Stimulated activated CD8-positive, alpha-beta memory T cell treated with anti-CD3 and anti-CD28 coated beads, Interleukin-15, amount 100 ng/mL, for 1 hour (primary cell): ENCODE measurements at places on chromosomes 2 and 18.

DNA sequence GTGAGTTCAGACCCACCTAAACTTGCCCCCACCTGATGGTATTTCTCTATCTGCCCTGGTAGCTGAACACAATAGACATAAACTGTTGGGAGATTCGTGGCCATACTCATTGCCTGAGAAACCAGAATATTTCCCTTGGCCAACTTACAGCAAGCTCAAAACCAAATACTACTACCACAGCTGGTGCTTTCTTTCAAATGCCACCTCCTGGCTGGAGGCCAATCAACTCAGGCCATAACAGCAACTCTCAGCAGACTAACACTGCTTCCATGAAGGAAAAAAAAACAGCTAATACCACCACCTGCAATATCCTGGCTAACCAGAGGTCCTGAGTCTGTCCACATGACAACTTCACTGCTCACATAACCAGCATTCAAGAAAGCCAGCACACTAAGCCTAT is 373.1 kb downstream of the CMPK2 start:
- no peak for DNase-seq

DNA sequence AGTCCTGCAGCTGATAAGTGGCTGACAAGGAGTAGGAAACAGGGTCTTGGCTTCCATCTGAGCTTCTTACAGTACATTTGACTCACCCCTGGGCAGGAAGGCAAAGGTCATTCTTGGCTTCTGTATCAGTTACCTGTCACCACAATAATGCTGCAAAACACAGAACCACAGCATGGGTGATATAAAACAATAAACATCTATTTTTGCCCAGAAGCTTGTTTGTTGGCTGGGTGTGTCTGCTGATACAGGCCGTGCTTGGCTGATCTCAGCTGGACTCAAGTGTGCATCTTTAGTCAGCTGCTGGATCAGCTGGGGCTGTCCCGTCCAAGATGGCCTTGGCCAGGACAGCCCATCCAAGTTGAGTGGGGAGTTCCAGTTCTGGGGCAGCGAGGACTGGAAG is 34.7 kb downstream of the ONECUT2 start:
- DNase-seq = no peak

DNA sequence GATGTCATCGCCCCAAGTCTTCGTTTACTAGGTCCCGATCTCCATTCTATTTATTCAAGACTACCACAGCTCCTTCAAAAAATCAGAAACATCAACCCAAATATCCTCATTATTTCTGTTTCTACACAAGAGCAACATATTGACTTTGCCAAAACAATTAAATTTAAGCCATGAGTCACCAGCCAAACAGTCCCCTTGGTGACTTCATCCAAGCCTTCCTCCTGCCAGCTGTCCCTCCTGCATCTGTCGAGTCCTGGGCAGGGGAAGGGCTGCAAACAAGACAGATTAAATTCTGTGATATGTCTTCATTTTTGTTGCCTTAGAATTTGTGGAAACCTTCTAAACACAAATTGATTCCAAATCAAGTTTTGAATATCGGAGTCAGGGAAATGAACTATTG is 110.3 kb downstream of the SP3 start:
- DNase-seq = no peak

DNA sequence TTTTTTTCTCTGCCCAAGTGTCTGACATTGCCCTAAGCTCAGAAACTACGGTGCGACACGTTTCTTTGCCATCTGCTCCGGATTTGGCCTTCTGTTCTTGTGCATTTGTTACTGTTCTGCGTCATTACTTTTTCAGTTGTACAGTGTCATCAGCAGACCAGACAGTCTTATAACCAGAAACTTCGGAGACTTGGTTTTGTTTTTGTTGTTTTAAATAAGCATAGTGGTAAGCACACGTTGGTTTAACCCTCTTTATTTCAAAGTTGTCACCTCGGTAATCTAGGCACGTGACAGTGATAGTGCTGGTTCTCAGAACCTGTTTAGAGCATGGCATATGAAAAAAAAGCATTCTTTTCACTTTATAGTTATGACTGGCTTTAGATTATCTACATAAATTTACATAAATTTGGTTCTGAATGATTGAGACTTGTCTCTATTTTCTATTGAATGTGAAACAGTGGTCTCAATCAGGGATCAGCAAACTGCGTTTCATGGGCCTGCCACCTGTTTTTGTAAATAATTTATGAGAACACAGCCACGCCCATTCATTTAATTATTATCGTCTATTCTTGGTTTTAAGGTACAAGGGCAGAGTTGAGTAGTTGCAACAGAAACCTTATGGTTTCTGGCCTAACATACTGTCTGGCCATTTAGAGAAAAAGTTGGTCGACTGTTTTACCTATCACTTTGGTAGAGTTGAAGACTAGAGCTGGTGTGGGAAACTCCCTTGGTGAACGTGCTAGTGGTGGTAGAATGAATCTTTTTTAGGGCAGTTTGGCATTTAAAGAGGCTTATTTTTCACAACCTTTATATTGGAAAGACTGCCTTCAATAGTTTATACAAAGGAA is 106.5 kb downstream of the ZNF532 start:
- no peak for DNase-seq

- no peak for DNase-seq
These were observed 25.4 kb downstream of the TBC1D8 start for GRCh38 chr2:101125808-101126207.

GRCh38 chr2:169961911-169962310 is 134.7 kb downstream of the UBR3 start:
- DNase-seq = no peak

DNA sequence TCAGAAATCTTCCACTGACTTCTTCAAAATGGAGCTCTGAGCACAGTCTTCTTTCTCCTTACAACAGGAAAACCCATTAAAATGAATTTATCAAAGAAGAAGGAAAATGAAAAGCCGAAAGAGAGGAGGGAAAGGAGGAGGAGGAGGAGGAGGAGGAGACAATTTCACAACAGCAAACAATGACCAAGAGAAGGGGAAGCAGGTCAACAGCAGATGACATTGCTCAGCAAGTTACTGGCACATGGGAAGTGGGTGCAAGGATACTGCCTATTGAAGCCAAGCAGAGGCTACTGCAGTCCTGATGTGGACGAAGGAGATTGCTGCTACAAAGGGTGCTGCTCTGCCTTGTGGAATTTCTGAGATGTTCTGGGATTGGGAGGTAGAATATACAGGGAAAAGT is 268.2 kb upstream of the FBXO11 start:
- DNase-seq = no peak

- DNase-seq = no peak
These were observed 120.0 kb downstream of the MYCN start for GRCh38 chr2:16060125-16060935.

DNA sequence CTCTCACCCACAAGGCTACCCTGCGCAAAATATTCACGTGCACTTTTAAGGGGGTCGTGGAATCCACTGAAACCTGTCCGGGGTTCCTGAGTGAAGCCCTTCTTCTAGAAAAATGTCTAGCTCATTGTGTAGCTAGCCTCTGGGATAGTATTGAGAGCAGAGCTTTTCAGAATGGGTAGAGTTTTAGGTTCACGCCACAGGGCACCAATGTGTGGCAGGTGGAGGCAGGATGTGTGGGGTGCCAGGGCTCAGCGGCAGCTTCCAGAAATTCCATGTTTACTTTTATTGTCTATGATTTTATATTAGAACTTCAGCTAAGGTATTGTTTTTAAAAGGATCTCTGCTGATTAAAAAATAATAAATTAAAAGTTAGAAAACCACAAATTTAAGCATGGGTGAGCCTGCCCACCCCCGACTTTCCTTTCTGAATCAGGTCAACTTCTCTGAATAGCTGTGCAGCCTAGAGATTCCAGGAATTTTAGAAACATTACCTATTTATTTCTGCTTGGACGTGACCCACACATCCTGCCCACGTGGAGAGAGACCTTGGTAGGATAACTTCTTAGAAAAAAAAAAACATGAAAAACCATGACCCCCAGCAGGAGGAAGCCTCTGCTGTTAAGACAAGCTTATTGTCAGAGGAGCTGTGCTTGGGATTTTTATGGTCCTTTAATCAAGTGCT is 163.7 kb downstream of the CTIF start:
- DNase-seq = no peak

- DNase-seq = no peak
These were observed 60.6 kb downstream of the SEMA4F start for GRCh38 chr2:74714691-74715080.

DNA sequence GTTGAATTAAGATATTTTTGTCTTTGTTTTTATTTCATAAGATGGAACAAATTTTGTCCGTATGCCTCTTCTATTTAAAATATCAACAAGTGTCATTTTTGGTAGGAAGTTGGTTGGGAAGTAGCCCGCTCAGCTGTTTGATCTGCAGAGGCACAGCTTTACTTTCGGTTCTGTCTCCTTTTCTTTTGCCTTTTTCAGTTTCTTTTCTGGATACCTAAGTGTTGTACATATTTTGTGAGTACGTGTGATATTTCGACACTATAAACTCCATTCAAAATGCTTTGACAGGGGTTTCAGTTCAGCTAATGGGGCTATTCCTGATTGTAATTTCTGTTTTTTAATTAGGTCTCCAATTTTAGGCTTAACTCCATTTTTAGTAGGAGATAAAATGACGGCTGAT is 1785.0 kb upstream of the LRRTM1 start:
- DNase-seq = no peak

DNA sequence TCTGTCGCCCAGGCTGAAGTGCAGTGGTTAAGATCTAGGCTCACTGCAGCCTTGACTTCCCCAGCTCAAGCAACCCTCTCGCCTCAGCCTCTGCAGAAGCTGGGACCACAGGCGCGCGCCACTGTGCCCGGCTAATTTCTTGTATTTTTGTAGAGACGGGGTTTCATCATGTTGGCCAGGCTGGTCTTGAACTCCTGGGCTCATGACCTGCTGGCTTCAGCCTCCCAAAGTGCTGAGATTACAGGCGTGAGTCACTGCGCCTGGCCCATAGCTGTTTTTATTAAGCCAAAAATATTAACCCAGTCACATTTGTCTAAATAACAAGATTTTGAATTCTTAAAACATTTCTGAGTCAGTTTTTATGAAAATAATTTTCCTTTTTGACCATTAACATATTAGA is 6.3 kb upstream of the SFT2D3 start:
- DNase-seq = no peak

GRCh38 chr2:239381709-239382134 is 19.1 kb downstream of the HDAC4 start:
- DNase-seq = no peak

- DNase-seq = no peak
These were observed 155.7 kb upstream of the TCF4 start for GRCh38 chr18:55743736-55744135.

- no peak for DNase-seq
These were observed 40.5 kb downstream of the CAVIN2 start for GRCh38 chr2:191806396-191806795.

- DNase-seq = no peak
These were observed 667.9 kb downstream of the BCL11A start for GRCh38 chr2:59885541-59885940.

DNA sequence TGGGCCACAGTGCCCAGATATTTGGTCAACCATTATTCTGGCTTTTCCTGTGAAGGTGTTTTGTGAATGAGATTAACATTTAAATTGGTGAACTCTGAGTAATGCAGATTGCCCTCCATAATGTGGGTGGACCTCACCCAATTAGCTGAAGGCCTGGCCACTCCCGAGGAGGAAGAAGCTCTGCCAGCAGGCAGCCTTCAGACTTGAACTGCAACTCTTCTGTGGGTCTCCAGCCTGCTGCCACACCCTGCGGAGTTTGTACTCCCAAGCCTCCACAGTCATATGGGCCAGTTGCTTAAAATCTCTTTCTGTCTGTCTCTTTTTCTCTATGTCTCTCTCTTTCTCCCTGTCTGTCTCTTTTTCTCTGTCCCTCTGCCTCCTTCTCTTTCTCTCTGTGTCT is 262.7 kb downstream of the MYCN start:
- DNase-seq = no peak

DNA sequence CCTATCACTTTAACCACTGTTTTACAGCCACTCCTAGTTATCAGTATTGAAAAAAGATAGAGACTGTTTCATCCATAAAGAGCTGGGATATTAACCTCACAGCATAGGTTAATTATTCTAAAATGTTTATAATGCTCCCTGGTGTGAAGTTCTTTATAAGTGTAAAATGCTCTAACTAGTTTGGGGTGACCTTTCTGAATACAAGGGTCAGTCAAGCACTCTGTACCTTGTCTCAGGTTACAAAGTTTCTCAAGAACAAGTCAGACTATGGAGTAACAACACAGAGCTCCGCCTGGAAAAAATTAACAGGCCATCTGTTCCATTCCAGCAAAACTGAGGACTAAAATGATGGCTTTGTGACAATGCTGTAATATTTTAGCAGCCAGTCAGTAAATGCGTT is 107.4 kb downstream of the NOL4 start:
- DNase-seq = no peak

DNA sequence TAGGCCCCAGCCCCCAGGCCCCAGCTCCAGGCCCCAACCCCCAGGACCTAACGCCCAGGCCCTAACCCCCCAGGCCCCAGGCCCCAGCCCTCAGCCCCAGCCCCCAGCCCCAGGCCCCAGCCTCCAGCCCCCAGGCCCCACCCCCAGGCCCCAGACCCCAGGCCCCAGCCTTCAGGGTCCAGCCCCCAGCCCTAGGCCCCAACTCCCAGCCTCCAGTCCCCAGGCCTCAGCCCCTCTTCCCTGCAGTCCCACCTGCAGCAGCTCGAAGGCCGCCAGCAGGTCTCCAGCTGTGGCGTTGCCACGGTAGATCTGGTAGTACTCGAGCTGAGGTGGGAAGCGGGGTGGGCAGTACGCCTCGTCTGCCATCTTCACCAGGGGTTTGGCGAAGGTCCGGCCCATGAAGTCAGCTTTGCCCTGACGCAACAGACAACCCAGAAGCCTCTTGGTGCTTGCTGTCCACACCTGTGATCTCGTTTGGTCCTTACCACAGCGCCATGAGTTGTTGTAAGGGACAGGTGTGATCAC is 3.6 kb downstream of the OTOF start:
- no peak for DNase-seq

DNA sequence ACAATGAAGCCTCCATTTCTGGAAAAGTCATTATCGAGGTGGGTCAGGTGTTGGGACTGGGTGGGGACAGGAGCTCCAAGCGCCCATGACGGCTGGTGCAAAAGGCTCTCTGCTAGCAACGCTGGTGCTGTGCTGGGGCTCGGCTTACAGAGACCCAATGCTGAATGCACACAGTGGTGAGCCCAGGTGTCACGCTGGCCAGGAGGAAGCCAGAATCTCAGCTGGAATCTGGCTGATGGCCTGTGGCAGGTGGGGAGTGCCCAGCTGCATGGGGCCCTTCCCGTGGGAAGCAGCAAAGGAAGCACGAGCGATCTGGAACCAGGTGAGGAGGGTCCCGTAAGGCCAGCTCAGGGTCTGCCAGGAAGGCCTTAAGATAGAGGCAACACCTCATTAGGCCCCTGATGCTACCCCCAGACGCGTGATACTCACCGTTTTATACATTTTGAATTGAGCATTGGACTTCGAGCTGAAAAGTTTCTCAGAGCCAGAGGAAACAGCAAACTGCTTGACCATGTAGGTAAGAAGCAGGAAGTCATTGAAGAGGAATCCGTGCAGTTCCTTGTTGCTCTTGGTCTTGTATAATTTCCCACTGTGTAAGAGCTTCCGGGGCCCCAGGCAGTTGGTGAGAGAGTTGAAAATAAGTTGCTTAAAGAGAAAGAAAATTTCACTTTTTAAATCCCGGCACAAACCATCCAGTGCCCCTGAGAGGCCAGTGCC is 34.7 kb downstream of the FAM228A start:
- no peak for DNase-seq

GRCh38 chr2:146532509-146533147 is 1312.2 kb upstream of the ACVR2A start:
- no peak for DNase-seq
